Vagina (tissue), 2 donors: ENCODE measurements at places on chromosomes 11 and 22.

DNA sequence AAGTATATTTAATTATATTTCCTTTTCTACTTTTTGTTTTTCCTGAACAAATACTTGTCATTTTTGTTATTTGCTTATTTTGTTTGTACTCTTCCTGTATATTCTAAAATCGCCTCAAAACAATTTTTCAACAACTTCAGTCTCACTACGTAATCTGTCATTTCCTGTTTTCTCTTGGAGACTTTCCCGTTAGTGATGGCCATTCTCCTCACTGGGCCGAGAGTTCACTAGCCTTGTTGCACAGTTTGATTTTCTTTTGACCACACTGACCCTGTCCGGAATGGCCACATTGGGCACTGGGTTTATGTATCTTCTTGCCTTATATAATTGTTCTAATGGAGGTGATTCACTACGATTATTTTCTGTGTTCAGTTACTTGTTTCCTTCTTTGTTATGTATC lies 726.1 kb downstream of the FAM181B start:
- DNase-seq: no peak

DNA sequence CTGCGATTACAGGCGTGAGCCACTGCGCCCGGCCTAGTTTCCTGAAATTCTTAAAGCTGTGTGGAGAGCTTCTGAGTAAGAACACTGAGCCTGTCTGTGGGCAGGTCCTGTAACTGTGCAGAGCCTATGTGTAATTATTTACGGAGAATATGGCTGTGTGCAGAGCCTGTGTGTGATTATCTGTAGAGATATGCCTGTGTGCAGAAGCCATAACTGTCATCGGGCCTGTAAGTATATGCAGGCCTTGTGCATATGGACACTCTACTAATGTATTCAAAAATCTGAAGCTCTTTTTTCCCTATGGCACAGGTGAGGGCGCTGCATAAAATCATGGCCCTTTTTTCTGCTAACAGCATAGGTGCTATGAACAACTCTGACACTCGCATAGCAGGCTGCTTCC lies at the start of gene OR52B6:
OR52B6 (plus strand) TSS at position 301 of the 400 bp plus-strand sequence; CDS start at position 301, 0 bp downstream.
- DNase-seq: no peak

- DNase-seq: no peak
These were observed 6.0 kb downstream of the GRK3 start for GRCh38 chr22:25570486-25570885.

DNA sequence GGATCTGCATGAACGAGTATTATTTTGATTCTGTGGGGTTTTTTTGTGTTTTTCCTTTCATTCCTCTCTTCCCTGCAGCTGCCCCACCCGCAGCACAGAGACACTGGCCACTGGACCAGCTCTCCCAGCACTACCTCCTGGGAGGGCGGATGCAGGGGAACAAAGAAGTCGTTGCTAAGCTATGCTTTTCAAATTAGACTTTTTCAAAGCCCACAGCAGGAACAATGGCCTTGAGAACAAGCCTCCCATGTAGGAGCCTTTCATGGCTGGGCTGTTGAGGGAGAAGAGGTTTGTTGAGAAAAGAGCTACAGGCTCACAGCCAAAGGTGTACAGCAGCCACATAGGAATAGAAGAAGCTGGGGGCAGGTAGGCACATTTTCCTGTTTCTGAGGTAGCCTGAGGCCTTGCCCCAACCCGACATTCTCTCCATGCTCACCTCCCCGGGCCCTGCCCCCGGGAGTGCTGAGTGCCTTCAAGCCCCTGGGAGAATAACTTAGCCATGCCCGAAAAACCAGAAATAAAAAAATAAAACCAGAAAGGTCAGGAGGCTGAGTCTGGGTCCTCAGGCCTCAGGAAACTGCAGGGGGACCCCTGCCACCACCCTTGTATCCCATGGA lies 20.5 kb upstream of the SYT12 start:
- DNase-seq: no peak

DNA sequence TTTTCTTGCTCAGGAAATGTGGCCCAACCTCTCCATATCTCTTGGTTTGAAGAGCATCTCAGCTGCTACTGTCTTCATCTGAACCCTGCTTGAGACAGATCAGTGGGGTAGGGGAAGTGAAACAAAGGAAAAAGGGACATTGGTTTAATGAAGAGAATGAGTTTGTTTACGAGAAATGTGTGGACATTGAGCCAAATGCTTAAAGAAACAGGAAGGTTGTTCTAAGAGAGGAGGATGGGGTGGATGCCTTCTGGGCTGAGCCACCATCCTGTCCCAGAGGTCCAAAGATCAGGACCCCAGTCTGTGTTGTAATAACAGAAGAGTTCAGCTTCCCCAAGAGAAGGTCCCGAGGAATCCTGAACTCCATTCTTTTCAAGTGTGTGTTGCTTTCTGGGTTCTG lies 369.7 kb downstream of the INSC start:
- no peak for DNase-seq

DNA sequence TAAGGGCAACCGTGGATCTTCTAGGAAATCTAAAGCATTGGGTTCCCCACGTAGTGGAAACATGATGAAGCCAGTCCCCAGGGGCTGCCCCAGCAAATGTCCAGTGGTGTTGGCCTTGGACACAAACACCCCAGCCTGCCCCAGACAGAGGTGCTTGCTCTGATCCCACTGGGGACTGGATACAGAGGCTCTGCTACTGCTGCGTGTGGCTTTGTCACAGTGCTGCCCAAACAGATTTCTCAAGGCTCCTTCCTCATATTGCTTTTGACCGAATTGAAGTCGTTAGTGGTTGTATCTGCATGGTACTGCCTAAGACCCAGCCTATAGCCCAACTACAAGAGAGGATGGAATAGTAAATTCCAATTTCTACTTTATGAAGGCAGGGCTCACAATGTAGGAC lies 40.1 kb upstream of the CD44 start:
- DNase-seq: no peak

GRCh38 chr11:15097411-15097810 lies 17.3 kb upstream of the INSC start:
- no peak for DNase-seq

DNA sequence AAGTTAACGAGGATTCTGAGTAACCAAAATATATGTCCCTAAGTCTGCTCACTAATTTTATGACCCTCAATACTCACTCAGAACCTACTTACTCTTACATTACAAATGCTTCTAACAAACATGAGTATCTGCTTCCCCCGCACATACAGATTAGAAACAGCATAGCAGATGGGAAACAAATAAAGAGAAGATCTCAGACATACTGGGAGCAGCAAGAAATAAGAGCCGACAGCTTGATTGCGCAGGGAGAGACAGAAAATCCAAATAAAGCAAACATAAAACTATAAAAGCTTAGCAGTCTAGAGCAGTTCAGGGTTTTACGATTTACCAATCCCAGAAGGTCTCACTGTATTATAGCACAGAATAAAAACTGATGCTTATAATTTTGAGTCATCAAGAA lies 89.1 kb upstream of the DBX1 start:
- no peak for DNase-seq

DNA sequence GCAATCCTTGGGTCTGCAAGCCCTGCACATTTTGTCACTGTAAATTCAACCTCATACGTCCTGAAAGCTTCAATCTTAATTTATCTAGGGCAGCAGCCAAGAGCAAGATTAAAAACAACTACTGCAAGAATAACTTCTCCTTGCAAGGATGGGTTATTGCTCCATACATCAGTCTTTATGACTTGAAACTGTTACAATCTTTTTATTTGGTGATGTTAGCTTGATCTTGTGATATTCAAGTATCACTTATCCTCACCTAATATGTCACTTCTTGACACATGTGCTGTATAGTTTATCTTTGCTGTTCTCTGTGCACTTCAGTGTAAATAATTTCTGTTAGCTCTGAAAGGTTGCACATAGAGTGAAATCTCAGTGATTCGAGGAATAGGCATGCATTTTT lies 14.7 kb upstream of the APLP2 start:
- no peak for DNase-seq

DNA sequence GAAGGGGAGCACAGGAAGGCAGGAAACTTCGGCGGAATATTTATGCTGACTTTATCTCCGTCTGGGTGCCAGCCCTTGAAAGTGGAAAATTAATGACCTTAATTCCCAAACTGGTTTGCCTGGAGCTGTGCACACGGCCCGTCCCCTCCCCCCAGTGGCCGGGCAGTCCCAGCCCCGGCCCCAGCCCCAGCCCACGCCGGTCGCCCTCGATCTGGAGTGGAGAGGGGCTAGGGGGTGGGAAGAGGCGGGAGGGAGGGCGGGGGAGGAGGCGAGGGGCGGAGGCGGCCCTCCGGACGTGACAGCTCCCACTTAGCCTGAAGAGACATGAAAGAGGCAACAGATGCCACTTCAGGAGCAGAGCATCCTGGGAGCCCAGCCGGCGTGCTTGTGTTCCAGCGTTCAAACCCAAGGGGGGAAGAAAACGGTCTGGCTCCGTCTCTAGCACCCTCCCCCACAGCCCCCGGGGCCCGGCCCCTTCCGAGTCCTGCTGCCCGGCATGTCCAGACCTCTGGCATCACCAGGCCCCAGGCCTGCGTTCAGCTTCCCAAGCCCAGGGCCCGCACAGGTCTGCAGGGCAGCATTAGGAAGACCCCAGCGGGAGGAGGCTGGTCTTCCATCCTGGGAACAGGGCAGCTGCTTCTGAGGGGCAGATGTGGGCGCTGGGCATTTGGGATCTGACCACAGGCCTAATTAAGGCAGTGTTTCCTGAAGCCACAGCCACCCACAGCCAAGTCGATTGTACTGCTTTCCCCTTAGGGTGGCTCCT lies 20.0 kb upstream of the LMO1 start:
- DNase-seq: peak; percentile 70

GRCh38 chr11:17519061-17519885 lies 24.9 kb downstream of the USH1C start:
- DNase-seq: no peak

DNA sequence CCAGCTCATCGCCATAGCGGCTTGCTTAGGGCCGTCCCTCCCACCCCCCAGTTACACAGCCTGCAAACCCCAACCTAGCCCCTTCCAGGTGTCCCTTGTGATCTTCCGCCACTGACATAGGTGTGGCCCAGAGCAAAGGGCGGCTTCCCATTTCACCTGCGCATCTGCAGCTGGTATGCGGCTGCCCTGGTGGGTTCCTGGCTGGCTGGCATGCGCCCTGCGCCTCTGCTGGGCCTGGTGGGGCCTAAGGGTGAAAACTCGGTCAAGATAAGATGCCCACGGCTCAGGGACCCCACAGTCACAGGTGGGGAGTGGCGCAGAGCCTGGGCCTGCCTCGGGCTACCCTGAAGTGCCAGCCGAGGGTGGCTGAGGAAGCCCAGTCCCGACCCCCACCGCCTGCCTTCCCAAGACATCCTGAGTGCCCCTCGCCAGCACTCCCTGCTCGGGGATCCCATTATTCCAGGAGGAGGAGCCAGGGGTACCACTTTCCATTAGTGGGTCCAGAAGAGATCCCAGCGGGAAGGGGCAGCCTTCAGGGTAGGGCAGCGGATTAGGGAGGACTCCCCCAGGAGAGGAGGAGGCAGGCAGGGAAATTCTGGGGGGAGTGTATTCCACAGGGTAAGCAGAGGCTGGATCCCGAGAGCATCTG lies 36.9 kb upstream of the KCNQ1OT1 start:
- DNase-seq: no peak

DNA sequence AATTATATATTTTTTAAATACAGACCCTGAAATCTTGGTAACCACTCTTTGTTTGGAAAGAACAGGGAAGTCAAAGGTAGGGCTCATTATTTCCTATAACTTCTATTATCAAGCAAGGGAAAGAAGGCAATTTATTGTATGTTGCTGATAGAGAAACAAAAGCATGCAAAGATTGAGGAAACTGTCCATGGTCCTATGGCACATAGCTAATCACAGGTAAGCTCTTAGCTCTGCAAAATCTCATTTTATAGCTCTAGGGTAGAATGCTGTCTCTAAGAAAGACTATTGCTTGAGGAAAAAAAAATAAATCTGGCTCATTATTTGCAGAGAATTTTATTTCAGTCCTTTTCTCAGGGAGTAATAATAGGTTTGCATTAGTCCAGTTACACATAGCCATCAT lies 7.4 kb upstream of the GUCY1A2 start:
- no peak for DNase-seq

DNA sequence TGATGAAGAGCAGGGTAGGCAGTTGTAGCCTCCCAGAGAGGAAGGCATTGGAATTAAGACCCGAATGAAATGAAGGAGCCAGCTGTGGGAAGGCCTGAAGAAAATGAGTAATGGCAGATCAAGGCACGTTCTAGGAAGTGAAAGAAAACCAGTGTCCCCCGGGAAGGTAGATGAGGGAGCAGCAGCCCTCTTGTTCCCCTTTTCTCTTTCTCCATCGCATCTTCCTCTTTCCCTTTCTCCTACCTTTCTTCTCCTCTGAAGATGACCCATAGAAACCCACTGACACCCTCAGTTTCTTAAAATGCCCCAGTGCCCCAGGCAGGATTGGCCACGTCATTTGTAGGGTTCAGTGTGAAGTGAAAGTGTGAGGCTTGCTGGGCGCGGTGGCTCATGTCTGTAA lies 172.6 kb upstream of the SEZ6L start:
- no peak for DNase-seq

DNA sequence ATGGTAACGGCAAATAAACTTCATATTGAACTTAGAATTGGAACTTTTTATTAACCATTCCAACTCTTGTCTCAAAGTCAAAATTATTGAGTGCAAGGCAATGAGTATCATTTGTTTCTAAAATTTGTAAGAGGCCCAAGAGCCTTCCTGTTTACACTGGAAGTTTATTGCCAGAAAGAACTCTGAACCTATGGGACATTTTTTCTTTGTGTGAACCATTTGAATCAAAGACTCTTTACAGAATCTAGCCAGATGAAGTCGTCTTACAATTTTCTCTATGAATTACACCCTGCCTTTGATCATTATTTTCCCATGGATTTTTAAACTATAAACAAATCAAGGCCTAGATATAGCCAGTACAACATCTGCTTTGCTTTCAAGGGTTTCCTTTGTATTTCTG lies 2.3 kb upstream of the GUCY1A2 start:
- no peak for DNase-seq

- no peak for DNase-seq
These were observed 50.9 kb downstream of the CWC15 start for GRCh38 chr11:94922321-94923003.

- peak; percentile 81 for DNase-seq
These were observed 187.6 kb downstream of the ADAMTS15 start for GRCh38 chr11:130635937-130636630.

GRCh38 chr11:36162883-36163434 lies 126.3 kb downstream of the COMMD9 start:
- no peak for DNase-seq
